ENCODE measurements at places on chromosomes 11 and 22.
A peak's percentile ranks its signal among the peaks of the same experiment; 100 is the strongest.

DNA sequence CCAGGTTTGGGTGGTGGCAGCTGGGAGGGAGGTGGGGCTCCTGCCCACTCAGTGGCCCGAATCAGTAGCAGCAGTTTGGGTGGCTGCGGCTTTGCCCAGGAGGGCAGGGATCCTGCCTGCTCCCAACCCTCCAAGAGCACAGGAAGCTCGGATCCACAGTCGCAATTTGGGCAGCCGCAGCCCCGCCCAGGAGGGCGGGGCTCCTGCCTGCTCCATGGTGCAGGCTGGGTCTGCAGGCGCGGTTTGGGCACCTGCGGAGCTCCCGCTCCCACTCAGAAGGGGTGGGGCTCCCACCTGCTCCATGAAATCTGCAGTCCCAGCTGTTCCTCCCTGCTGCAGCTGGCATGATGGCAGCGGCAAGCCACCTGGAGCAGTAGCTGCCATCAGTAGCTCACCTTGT, 38.1 kb upstream of the CALCB start:
- no peak for DNase-seq

DNA sequence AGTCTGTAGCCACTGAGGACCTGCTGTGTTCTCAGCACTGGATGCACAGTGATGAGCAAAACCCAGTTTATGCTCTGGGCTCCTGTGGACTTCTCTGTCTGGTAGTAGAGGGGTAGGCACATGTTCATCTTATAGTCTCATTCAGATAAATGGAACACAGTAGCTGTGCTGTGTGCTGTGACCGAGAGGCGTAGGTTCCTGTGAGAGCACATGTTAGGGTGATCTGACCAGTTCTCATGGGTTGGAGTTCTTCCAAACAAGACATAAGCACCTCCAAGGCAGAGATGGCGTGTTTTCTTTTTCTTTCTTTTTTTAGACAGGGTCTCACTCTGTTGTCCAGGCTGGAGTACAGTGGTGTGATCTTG, 154.8 kb upstream of the RASSF10 start:
- DNase-seq: no peak

- no peak for DNase-seq
These were observed 44.5 kb upstream of the RRM1 start for GRCh38 chr11:4050138-4050537.

DNA sequence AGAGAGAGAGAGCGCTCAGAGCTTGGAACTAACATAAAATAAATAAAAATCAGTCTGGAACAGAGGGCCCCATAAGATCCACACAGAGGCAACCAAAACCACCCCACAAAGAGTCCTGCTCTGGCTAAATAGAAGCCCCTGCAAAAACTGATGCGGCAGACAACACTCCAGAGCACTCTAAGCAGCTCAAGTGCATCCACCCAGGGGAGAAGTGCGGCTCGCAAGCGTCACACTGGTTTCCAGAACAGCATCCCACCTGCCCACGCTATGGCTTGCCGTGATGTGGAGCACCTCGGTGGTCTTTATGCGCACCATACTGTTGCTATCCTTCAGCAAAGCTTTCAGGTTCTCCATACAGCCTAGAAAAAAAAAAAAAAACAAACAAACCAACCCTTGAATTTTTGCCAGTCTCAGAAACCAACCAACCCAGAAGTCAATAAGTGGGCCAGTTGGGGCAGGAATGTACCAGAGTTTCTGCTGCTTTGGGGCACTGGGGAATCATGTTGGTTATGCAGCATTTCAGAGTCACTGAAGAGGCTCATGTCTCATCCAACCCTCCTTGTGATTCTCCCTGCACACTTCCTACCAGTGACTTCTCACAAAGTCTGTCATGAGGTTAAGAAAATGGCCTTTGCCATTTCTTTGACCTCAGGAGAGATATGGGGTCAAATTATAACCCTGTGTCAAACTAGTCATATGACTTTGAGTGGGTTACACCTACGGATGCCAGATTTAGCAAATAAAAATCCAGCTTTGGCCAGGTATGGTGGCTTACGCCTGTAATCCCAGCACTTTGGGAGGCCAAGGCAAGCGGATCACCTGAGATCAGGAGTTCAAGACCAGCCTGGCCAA, 3.0 kb downstream of the RSPH14 start:
- DNase-seq: no peak

DNA sequence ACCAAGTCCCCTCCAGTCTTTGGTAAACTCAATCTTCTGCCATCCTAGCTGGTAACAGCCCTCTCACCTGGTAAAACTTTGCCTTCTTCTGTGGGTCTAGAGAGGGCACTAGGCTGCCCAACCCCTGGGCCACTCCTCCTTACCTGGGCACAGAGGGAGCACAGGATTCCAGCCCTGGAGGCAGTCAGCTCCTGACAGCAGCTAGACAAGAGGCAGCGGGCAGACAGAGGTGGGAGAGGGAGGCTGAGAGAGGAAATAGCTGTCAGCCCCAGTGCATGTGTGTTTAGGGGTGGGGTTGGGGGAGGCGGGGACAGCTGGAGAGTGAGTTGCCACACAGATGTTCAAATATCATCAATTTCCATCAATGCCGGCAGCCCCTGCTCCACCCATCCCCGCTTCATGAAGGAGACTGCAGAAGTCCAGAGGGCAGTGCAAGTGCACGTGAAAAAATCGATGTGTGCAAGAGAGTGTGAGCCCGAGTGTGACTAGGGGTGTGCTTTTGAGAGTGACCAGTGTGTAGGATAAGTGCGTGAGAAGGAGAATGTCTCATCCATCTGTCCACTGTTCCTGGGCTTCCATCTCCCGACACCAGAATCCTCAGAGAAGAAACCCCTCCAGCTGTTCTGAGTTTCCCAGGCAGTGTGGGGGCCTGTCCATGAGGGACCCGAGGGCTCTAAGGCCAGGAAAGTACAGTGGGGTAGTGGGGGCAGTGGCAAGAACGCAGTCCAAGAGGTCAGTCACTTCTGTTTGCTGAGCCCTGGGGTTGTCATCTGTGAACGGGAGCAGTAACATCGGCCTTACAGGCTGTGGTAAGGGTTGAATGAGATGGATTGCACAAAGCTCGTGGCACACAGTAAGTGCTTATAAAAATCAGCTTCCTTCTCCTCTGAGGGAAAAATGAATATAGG, at the start of gene PTGDR2:
Gene PTGDR2 (minus strand): TSS at position 225 of the 908 bp plus-strand sequence. CDS start 2,228 bp downstream, outside the sequence.
- no peak for DNase-seq

DNA sequence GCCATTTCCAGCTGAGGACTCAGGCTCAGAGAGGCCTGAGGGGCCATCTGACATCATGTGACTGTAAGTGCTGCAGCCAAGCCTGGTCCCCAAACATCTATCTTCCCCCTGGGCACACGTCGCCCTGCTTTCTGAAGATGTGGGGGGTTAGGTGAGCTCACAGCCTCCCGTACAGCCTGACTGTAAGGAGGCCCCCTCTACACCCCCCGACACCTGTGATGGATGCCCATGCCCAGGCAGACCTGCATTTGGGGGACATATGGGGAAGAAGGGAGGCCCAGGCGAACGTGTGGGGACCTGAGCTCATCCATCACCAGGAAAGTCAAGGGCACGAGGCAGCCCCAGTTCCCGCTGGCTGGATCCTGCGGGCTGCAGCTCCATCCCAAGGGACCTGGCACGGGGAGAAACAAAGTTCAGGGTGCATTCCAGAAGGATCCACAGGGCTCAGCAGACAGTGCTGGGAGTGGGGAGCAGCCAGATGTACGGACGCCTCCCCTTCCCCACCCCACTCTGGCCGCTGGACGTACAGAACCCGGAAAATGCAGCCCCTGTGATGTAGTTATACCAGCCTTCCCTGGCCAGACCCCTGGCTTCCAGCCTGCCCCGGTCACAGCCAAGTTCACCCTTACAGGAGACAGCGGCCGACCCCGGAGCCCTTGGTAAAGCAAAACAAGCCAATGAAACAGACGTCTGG, 1431.4 kb downstream of the BRD1 start:
- no peak for DNase-seq

DNA sequence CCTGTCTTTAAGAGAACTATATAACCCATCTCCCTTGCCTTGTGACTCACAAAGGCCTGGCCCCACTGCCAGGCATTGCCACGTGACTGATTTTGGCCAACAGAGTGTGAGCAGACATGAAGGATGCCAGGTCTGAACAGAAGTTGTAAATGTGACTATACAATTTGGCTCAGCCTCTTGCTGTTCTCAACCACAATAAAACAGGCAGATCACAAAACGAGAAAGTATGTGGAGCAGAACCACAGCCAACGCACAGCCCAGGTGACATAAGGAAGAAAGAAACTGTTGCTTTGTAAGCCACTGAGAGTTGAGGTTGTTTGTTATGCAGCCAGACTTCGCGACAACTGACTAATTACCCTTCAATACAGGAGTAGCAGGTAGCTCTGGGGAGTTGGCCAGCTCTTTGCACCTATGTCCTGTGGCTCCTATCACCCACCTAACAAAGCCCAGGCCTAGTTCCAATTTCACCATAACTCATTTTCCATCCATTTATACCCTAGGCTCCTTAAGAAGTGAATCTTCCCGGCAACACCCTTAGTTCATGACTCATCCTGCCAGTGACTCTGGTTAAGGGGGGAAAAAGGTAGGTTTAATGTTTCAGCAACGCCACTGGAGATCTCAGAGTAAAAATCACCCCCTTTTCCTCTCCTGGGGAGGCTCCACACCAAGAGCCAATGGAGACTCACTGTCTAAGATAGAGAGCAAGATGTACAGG, 53.7 kb downstream of the GALNT18 start:
- peak; percentile 51 for DNase-seq

DNA sequence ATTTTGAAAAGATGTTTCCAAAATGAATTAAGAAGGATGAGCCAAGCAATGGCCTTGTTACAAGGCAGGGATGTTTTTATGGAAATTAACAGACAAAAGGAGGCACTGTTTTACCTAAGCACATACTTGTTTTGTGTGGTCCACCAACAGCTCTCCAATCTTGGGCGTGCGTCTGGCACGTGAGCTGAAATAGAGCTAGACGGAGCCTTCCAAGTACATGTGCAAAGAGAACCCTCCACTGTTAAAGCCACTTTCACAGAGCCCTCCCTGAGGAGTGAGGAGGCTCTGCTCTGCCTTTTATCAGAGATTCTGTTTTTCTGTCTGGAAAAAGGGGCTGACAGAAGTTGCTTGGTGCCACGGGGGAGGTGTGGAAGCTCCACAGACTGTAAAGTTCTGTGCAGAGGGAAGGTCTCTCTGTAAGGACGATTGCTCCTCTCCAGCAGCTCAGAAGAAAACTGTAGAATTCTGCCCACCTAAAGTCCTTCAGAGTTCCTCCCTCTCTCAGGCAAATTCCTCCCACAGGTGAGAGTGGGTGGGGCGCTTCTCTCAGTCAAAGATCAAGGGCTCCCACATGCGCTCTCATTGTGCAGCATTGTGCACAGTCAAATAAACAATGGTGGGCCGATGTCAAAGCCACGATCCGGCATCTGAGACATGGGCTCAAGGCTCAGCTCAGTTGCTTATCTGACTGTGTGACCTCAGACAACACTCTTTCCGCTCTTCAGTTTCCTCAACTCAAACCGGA, 92.6 kb upstream of the CSNK2A3 start:
- no peak for DNase-seq

DNA sequence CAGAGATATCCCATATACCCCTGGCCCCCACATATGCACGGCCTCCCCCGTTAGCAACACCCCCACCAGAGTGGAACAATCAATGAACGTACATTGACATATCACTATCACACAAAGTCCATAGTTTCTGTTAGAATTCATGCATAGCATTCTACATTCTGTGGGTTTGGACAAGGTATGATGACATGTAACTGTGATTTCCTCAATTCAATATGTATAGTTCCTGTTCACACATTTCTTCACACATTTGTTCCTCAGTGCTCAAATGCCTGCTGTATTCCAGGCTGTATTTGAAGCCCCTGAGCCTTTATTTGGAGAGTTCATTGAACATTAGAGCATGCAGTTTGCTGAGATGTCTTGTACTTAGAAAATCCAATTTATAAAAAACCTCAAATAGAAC, 69.9 kb downstream of the PTPRJ start:
- no peak for DNase-seq

- no peak for DNase-seq
These were observed 4.7 kb downstream of the CXCR5 start for GRCh38 chr11:118888398-118888797.

DNA sequence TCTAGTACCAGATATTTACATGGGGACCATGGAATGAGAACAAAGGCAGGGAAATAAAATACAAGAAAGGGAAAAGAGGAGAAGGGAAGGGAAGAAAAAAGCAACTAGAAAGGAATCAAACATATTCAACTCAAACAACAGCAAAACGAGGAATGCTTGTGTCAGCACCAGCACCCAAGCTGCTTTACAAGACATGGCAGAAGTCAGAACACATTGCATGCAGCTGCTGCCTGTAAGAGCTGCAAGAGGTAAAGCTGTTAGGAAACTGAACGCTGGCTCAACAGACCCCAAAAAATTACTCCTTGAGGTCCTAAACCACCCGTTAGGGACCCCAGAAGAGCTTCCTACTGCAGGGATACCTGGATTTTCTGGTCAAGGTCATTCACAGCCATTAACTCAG, 296.9 kb downstream of the OPCML start:
- DNase-seq: no peak

DNA sequence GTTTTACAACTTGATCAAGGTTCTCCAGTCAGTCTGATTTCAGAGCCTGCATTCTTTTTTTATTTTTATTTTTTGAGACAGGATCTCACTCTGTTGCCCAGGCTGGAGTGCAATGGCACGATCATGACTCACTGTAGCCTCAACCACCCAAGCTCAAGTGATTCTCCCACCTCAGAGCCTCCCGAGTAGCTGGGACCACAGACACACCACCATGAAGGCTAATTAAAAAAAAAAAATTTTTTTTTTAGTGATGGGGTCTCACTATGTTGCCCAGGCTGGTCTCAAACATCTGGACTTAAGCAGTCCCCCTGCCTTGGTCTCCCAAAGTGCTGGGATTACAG, 117.2 kb upstream of the NAV2 start:
- DNase-seq: no peak

- peak; percentile 50 for DNase-seq
These were observed 3.4 kb upstream of the KCTD17 start for GRCh38 chr22:37048133-37048532.

GRCh38 chr11:87072787-87073186, 35.1 kb downstream of the TMEM135 start:
- DNase-seq: no peak

DNA sequence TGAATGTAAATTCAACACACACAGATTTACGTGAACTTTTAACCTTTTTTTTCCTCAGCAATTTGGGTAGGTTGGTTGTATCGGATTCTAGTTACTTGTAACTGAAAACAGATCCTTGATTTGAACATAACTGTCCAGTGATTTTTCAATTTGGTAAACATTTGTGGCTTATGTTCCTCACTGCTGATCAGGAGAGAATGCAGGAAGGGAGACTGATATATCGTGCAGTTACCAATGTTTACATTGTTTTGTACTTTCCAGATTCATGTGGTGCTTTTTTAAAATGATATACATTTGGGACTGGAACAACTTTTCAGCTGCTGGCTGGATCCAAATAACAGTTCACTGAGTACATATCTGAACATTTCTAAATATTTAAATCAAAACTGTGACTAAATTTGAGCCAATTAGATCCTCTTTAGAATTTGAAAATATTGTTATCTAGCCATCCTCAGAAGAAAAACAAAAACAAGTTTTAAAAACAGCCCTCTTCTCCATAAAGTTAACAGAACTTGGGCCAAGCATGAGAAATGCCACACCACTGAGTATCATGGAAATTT, 84.3 kb upstream of the MTMR2 start:
- peak; percentile 34 for DNase-seq

- no peak for DNase-seq
These were observed 188.8 kb upstream of the CADM1 start for GRCh38 chr11:115693002-115693401.

GRCh38 chr11:114846416-114846791, 168.1 kb downstream of the NXPE2 start:
- peak; percentile 2 for DNase-seq

GRCh38 chr11:33471541-33471940, 214.4 kb downstream of the HIPK3 start:
- peak; percentile 31 for DNase-seq
